ENCODE measurements at places on chromosomes 5 and 9. TPM values are rescaled to one million over a fixed set of nuclear protein-coding genes. Genes with fewer than 3 reads are reported as not detected.

The IL4 gene
- 0.72 TPM for total RNA-seq

The ESM1 gene
- 0.20 TPM for total RNA-seq

DNA sequence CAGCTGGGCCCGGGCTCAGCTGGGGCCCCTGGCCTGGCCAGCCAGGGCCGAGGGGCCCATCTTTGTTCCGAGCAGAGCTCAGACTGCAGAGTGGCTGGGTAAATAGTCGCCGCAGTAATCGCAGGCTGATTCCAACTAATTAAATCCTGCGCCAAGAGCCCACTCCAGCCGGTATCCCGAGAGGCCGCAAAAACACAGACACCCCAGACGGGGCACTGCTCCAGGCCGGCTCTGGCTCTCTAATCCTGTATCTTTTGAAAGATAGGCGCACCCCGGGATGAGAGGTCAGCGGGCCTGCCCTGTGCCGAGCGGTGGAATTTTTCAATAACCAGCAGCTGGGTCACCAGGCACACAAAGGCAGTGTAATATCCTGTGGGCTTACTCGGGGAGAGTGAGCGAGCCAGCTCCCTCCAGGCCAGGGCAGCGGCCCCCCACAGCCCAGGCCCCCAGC lies 57.7 kb downstream of the LMX1B start:
- H3K4me3 ChIP-seq, result no peak overlapping the region
- no peak overlapping the region for H3K27ac ChIP-seq
- peaks cover 33% of the 10 kb centered on the region for H3K27me3 ChIP-seq
- no peaks in the 10 kb centered on the region for H3K4me1 ChIP-seq
- H3K36me3 ChIP-seq, result no peaks in the 10 kb centered on the region

The SLC46A2 gene
- total RNA-seq, result not detected

The MYOT gene
- total RNA-seq, result not detected

GRCh38 chr5:145791866-145792265 lies 43.3 kb downstream of the PRELID2 start:
- no peaks in the 10 kb centered on the region for H3K27me3 ChIP-seq
- H3K27ac ChIP-seq, result no peak overlapping the region
- H3K4me1 ChIP-seq, result no peaks in the 10 kb centered on the region

The SLC4A9 gene
- not detected for total RNA-seq

GRCh38 chr5:6592601-6593000 lies 40.2 kb downstream of the NSUN2 start:
- H3K36me3 ChIP-seq, result peaks cover 19% of the 10 kb centered on the region
- no peak overlapping the region for H3K4me3 ChIP-seq
- no peaks in the 10 kb centered on the region for H3K27me3 ChIP-seq
- DNase-seq, result no peak
- H3K27ac ChIP-seq, result no peak overlapping the region

DNA sequence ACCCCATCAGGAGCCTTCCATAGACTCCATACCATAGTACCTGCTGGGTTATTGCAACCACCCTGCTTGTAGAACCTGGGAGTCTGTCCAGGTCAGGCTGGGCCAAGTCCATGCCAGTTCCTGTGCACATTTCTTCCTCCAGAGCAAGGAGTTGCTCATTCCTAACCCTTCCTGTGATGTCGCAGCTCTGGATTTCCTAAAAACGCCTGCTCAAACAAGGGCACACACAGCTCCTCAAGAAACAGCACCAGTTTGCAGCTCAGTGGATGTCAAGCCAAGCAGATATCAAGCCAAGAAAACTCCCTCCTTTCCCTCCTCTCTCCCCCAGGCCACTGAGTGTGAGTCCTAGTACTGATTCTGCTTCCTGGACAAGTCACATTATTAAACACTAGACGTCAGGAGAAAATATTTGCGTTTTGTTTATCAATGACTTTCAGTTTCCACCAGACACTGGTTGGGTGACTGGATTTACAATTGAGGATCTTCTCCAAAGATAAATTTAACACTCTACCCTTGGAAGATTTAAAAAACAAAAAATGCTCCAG lies 59.6 kb downstream of the SLC1A1 start:
- no peaks in the 10 kb centered on the region for H3K36me3 ChIP-seq
- no peak overlapping the region for H3K27ac ChIP-seq
- no peaks in the 10 kb centered on the region for H3K27me3 ChIP-seq

- H3K27ac ChIP-seq, result no peak overlapping the region
- no peak for DNase-seq
- peaks cover 54% of the 10 kb centered on the region for H3K27me3 ChIP-seq
Measured at GRCh38 chr5:93584596-93585040, 1.6 kb downstream of the NR2F1 start.

DNA sequence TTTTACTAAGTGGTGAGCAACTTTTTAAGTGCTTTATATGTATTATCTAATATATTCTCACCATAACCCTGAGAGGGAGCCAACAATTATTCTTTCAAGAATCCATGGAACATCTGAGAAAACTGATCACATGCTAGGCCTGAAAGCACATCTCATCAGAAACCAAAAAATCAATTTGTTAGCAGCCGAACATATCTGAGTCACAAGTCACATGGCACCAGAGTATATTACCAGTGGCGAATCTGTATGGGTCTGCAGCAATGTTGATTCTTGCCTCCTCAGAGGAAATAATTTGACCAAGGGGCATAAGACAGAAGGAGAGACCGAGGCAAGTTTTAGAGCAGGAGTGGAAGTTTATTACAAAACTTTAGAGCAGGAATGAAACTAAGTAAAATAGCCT lies 25.3 kb upstream of the SIL1 start:
- H3K27me3 ChIP-seq, result peaks cover 3% of the 10 kb centered on the region
- DNase-seq, result no peak
- no peaks in the 10 kb centered on the region for H3K36me3 ChIP-seq
- no peak overlapping the region for H3K27ac ChIP-seq

- no peak overlapping the region for H3K27ac ChIP-seq
- no peak for DNase-seq
- H3K4me1 ChIP-seq, result no peaks in the 10 kb centered on the region
- no peaks in the 10 kb centered on the region for H3K27me3 ChIP-seq
- peaks cover 1% of the 10 kb centered on the region for H3K36me3 ChIP-seq
- no peak overlapping the region for H3K4me3 ChIP-seq
Measured at GRCh38 chr5:137622850-137623249, 113.0 kb downstream of the KLHL3 start.

DNA sequence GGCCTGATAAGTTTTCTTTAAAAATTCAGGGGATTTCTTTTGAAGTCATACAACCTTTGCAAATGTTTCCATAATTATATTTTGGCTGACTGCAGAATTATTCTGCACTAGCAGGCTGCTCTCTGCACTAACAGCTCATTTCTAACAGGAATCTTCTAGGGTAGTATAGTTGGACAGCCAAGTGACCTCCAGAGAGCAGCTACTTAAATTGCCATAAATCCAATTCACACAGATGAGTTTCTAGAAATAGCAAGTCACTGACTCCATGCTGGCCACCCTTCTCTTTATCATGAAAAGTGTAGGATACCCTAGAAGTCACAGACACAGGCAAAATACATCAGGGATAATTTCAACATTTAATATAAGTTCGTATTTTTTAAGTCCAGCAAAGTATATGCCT lies 110.9 kb upstream of the TARS1 start:
- no peak overlapping the region for H3K4me3 ChIP-seq
- no peaks in the 10 kb centered on the region for H3K4me1 ChIP-seq
- no peaks in the 10 kb centered on the region for H3K36me3 ChIP-seq
- H3K27me3 ChIP-seq, result peaks cover 2% of the 10 kb centered on the region

DNA sequence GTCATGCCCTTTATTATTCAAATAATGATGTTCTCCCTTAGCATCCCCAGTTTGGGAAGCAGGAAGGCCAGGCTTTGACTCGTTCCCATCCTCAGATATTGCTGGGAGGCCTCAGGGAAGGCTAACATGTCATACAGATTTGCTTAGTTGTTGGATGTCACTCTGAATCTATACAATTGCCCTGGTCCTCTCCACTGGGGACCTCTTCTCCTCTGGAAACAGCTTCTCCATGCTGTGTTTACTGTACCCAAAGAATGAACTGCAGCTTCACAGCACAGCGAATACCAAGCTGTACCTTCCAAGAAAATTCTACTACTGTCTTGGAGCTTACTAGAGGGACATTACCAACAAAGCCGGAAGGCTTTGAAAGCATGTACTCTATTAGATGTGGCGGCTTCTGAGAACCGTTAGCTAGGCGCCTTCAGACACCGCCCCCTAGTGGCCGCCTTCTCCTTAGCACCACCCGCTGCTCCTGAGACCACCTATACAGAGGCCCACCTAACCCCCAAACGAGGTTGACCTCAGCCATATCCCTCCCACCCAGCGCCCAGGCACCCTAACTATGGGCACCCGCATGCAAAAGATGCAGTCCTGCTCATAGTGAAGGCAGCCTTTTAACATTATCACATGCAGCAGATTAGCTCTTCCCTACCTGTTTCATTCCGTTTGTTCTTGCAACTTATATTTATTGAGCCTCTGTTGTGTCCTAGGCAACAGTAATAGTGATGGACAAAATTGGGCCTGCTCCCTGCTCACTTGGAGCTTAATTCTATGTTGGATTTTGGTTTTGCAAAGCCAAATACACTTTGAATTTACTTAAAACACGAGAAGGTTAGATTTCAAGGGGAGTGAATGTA lies 34.9 kb upstream of the FOXI1 start:
- H3K36me3 ChIP-seq, result peaks cover 59% of the 10 kb centered on the region
- H3K27me3 ChIP-seq, result no peaks in the 10 kb centered on the region
- peak; percentile 42 for DNase-seq
- H3K4me1 ChIP-seq, result no peaks in the 10 kb centered on the region
- H3K27ac ChIP-seq, result no peak overlapping the region
- H3K4me3 ChIP-seq, result no peak overlapping the region

The TICAM2 gene
- total RNA-seq, result 0.96 TPM

The ZBED3 gene
- total RNA-seq, result 5.2 TPM

The CTXN3 gene
- total RNA-seq, result not detected

The FAM78A gene
- total RNA-seq, result 36.2 TPM

GRCh38 chr9:97997330-97998276 lies 14.5 kb downstream of the ANP32B start:
- peaks cover 71% of the 10 kb centered on the region for H3K4me1 ChIP-seq
- H3K4me3 ChIP-seq, result no peak overlapping the region
- no peaks in the 10 kb centered on the region for H3K27me3 ChIP-seq
- no peak for DNase-seq

DNA sequence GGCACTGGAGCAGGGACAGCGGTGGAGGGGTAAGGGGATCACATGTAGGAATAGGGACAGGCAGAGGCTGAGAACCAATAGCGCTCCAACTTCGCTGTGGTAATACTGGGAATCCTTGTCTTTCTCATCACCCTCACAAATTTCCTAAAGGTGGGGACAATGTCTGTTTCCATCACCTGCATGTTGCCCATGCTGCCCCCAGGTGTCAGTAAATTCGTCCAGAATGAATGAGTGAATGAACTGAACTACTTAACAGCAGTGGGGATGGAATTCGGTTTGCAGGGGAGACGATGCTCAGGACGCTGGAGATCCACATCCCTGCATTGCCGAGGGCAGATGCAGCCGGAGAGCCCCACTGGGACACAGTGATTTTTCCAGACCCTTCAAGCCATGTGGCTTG lies 129.9 kb downstream of the PDZD2 start:
- H3K4me3 ChIP-seq, result no peak overlapping the region
- no peak overlapping the region for H3K27ac ChIP-seq
- H3K4me1 ChIP-seq, result no peaks in the 10 kb centered on the region
- H3K27me3 ChIP-seq, result peaks cover 1% of the 10 kb centered on the region
- no peak for DNase-seq

GRCh38 chr5:152246401-152246800 lies 158.7 kb downstream of the NMUR2 start:
- no peaks in the 10 kb centered on the region for H3K27me3 ChIP-seq
- H3K4me3 ChIP-seq, result no peak overlapping the region
- H3K36me3 ChIP-seq, result no peaks in the 10 kb centered on the region
- H3K4me1 ChIP-seq, result no peaks in the 10 kb centered on the region
- peak; percentile 4 for DNase-seq

The TNFSF15 gene
- 0.16 TPM for total RNA-seq

The GLRA1 gene
- total RNA-seq, result not detected

DNA sequence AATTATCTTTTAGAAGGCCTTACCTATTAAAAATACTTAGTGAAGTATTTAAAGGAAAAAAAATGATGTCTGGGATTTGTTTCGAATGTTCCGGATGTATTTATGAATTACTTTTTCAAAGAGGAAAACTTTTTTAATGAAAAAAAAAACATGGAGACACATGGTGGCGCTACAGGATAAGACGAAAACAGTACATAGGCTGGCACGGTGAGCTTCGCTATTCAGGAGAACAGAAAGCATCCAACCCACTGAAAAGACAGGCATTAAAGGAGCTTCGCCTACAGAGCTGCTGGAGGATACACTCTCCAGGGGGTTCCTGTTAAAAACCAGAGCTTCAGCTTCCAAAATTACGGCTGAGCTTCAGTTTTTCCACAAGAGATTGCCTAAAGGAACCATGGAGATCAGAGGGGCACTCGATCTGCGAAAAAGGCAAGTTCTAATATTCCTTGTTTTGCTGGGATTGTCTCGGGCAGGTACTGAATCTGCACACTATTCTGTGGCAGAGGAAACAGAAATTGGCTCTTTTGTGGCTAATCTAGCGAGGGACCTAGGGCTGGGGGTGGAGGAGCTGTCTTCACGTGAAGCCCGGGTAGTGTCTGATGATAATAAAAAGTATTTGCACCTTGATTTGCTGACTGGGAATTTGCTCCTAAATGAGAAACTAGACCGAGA lies at the start of gene PCDHB14:
Gene PCDHB14, plus strand, starts transcription at position 232 of the 672 bp plus-strand sequence. Its CDS starts 163 bp downstream, at position 395.
- peaks cover 38% of the 10 kb centered on the region for H3K27me3 ChIP-seq
- no peak within 1 kb of the TSS for H3K4me3 ChIP-seq
- H3K27ac ChIP-seq, result no peak within 1 kb of the TSS

DNA sequence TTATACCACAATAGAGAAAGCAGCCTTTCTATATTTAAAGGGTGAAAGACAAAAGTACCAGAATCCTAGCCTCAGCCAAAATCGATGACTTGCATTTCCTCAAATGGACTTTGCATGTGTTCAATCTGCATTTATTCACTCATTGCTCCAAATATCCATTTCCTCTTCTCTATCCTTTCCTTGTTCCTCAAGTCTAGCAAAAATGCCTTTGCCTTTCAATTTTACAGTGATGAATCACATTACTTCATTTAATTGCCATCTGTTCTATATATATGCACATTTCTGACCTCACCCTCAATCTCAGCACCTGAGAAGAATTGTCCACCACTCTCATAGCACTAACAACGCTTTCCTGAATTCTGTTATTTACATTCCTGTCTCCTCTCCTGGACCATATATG lies 329.5 kb downstream of the CTNND2 start:
- H3K4me3 ChIP-seq, result no peak overlapping the region
- DNase-seq, result no peak
- H3K27ac ChIP-seq, result no peak overlapping the region
- no peaks in the 10 kb centered on the region for H3K27me3 ChIP-seq
- no peaks in the 10 kb centered on the region for H3K4me1 ChIP-seq

DNA sequence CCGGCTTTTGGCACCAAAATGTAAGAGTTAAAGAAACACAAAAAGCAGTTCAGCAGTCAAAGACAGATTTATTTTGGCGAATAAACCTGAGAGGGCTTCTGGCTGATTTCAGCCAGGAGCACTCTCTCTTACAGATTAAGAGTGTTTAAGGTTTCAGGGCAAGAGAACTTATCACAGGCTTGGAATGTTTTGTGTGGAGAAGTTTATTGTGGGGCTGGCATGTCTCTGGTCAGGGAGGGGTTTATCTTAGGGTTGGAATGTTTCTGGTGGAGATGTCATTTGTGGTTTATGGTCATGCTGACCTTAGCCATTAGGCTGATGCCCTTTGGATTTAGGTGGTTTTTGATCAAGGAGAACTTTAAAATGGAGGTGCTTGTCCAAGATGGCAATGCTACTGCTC lies 622.3 kb upstream of the PTPRD start:
- H3K27ac ChIP-seq, result no peak overlapping the region
- no peak overlapping the region for H3K4me3 ChIP-seq
- no peaks in the 10 kb centered on the region for H3K4me1 ChIP-seq

Measured in activated CD8-positive, alpha-beta T cell treated with anti-CD3 and anti-CD28 coated beads for 36 hours (primary cell).